ENCODE measurements at places on chromosomes 5 and 9.

DNA sequence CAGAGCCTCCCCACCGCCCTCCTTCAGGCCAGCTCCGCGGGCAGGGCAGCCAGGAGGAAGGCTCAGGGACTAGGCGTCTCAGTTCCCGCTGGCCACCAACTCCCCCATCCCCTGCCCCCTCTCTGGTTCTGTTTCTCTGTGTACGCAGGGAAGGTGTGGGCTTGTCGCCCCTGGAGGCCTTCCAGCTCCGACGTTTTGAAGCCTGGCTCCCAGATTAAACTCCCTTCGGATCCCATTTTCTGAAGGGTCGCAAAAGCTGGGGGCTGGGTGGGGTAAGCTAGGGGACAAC is 346 bp downstream of the ATOX1 start:
- no peak for DNase-seq

GRCh38 chr5:168156170-168156569 is 135.3 kb upstream of the WWC1 start:
- no peak for DNase-seq

- DNase-seq: no peak
Observed at GRCh38 chr9:79812507-79813257, 240.9 kb downstream of the TLE4 start.

DNA sequence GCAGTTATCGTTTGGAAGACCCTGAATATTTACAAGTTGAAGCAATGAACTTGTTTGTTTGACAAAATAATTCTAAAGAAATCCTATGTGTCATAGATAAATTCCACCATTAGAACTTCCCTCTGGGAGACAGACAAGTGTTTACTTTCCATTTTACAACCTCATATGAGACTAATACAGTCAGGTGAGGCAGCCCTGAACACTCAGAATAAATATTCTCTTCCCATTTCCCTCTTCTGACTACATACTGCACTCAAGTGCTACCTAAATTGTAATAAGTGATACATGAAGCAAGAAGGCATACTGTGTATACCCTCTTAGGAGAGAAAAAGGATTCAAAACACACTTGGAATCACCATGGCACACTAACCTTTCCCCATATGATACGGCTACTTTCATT is 6.8 kb downstream of the RASEF start:
- DNase-seq: no peak

GRCh38 chr9:22682536-22682935 is 235.9 kb downstream of the DMRTA1 start:
- no peak for DNase-seq

DNA sequence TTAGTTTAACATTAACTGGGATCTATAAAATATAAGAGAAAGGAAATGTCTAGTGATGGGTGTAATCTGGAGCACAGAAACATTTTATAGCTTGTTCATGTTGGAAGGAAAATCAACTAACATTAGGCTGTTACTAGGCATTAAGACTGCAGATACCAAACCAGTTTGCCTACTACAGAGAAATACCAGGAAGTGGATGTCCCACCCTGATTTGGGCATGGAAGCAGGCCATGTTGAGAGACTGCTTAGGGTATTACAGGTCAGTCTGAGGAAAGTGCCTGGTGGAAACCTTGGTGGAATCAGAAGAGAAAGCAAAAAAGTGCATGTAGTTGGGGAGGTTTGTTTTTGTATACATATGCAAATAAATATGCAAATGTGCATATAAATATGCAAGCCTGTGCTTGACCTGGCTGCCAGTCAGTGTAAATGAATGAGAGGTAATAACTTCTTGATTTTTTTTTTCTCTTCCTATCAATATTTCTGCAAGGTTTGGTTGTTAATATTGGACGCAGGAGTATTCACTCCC is 9.6 kb upstream of the CCDC112 start:
- DNase-seq: no peak

DNA sequence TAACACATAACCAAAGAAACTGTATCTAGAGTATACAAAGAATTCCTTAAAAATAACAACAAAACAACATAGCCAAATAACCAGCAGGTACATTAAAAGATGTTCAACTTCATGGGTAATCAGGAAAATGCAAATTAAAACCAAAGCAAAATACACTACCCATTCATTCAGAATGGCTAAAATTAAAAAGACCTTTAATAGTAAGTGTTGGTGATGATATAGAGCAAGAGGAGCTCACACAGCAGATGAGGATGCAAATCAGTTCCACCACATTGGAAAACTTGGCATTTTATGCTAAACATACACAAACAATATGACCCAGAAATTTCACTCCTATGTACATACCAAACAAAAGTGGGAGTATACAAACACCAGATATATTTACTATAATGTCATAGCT is 97.8 kb downstream of the DENND1A start:
- no peak for DNase-seq

DNA sequence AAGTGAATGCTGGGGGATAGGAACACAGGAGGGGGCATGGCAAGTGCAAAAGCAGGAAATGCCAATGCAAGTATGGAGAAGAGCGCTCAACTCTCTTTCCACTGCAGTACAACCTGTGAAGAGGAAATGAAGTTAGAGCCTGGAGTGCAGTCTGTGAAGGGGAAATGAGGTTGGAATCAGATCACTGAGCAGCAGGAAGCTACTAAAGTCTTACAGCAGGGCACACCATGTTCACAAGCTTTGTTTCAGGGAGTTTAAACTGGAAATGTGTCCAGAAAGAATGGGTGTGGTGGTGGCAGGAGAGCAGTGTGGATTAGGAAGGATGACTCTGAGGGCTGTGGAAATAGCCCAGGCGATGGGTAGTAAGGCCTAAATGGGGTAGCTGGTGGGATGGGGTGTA is 15.4 kb downstream of the ARHGEF37 start:
- DNase-seq: no peak

GRCh38 chr9:95641586-95641985 is 124.8 kb upstream of the PTCH1 start:
- DNase-seq: no peak

- no peak for DNase-seq
Observed at GRCh38 chr9:98568234-98568908, 140.4 kb downstream of the GABBR2 start.

GRCh38 chr5:139711906-139712224 is 63.7 kb downstream of the CXXC5 start:
- DNase-seq: no peak

GRCh38 chr5:81755320-81755719 is 4.4 kb upstream of the SSBP2 start:
- peak; percentile 62 for DNase-seq

DNA sequence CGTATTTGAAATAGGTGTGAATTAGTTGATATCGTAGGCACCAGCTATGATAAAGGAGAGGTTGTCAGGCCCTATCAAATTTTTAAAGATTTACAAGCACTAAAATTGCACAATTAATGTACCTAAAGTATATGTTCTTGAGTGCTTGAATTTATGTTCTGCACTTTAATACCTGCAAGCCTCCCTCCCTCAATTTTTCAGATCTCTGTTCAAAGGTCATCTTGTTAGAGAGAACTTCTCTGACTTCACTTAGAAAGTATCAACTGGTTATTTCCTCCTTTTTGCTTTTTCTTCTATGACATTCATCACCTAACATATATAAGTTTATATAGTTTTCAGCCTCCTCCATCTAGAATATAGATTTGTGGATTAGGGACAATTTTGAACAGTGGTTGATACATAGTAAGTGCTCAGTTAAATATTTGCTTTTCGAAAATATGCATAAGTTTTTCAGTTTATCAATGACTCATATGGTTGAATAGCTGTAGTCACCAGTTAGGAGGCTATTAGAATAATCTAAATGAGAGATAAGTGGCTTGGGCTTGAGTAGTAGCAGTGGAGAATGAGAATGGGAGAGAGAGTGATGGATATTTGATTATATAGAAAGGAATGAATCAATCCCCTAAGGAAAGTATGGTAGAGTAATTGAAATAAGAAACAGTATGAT is 37.3 kb downstream of the LOX start:
- DNase-seq: no peak

DNA sequence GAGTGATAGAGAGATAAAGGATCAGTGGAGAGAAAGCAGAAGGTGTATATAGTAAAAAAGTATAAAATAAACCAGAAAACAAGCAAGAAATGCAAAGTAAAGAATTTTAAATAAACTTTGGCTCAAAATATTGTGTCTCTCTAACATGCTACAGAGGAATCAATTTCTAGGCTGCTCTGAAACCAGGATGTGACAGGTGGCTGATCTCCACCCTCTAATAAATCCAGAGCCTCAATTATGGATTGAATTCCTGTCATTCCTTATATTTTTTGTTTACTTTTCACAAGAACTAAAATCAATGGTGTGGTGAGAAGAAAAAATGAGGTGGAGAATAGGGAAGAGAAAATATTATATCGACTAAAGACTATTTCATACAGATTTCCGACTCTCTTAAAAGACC is 965.1 kb upstream of the SEMA6A start:
- DNase-seq: no peak

GRCh38 chr5:107602896-107603295 is 67.8 kb downstream of the EFNA5 start:
- no peak for DNase-seq

- no peak for DNase-seq
Observed at GRCh38 chr5:92838253-92838652, 742.8 kb downstream of the NR2F1-AS1 start.

DNA sequence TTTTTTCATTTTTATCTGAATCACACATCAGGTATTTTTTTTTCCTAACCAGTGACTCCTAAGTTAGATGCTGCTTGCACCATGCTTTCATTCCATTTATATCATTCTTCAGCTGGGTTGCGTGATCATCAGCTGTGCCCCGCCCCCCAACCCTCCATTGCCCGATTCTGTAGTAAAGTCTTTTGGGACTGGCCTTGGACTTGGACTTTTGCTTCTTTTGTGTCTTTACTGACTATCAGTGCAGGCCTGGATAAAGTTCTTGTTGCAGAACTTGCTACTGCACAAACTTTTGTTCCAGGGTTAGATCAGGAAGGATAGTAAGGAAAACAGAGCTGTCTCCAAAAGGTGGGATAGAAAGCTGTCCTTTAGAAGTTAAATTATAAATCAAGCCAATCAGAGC is 38.5 kb downstream of the SLC22A5 start:
- DNase-seq: no peak

GRCh38 chr5:142810743-142811290 is 40.6 kb downstream of the ARHGAP26 start:
- no peak for DNase-seq

All from AG09309 (cell line).